Bronchial smooth muscle cell (primary cell): ENCODE measurements at places on chromosomes 16 and 17. TPM values are rescaled to one million over a fixed set of nuclear protein-coding genes. Genes with fewer than 3 reads are reported as not detected.

SLC43A2 gene
- total RNA-seq = 6.1 and 7.0 TPM in 2 replicates

HIGD1B gene
- total RNA-seq = not detected in 2 replicates

TNFSF13 gene
- total RNA-seq = 0.34 and 1.7 TPM in 2 replicates

KRTAP2-1 gene
- total RNA-seq = not detected in 2 replicates

NATD1 gene
- total RNA-seq = 2.4 and 2.5 TPM in 2 replicates

NLK gene
- 9.3 and 11.3 TPM in 2 replicates for total RNA-seq

TBC1D3G gene
- not detected in 2 replicates for total RNA-seq

SPNS3 gene
- not detected in 2 replicates for total RNA-seq

XAF1 gene
- 27.4 and 42.6 TPM in 2 replicates for total RNA-seq

OTOP2 gene
- not detected in 2 replicates for total RNA-seq

NPW gene
- 0.47 and 0.60 TPM in 2 replicates for total RNA-seq

PLXDC1 gene
- 2.4 and 3.8 TPM in 2 replicates for total RNA-seq

EFCAB5 gene
- total RNA-seq = 0.69 and 1.1 TPM in 2 replicates

GAST gene
- total RNA-seq = not detected in 2 replicates

KRT12 gene
- not detected in 2 replicates for total RNA-seq

PGAP6 gene
- total RNA-seq = 73.8 and 99.2 TPM in 2 replicates

PRSS33 gene
- not detected in 2 replicates for total RNA-seq

CTF1 gene
- 0.94 and 4.3 TPM in 2 replicates for total RNA-seq

ZC3H18 gene
- total RNA-seq = 9.4 and 10.2 TPM in 2 replicates

LPO gene
- not detected in 2 replicates for total RNA-seq

HLF gene
- 0.09 and 0.32 TPM in 2 replicates for total RNA-seq

KRT33A gene
- total RNA-seq = not detected in 2 replicates

NPTX1 gene
- 37.2 and 118 TPM in 2 replicates for total RNA-seq

TMEM204 gene
- 4.6 and 12.3 TPM in 2 replicates for total RNA-seq

MT1X gene
- total RNA-seq = 24.3 and 45.7 TPM in 2 replicates

DPEP1 gene
- total RNA-seq = under 0.01 and 0.26 TPM in 2 replicates

SLC6A4 gene
- total RNA-seq = under 0.01 and 0.16 TPM in 2 replicates

ALOX15 gene
- total RNA-seq = 0.17 TPM in 1 of 2 replicates, not detected in the other

AANAT gene
- total RNA-seq = not detected in 2 replicates

MFSD6L gene
- total RNA-seq = not detected in 2 replicates

GRIN2A gene
- 0.32 TPM in 1 of 2 replicates, not detected in the other for total RNA-seq

HSPB9 gene
- total RNA-seq = not detected in 2 replicates

AOC3 gene
- total RNA-seq = 0.16 and 1.9 TPM in 2 replicates

NPIPA3 gene
- 0.47 and 1.6 TPM in 2 replicates for total RNA-seq

HOXB6 gene
- total RNA-seq = 1.5 and 3.2 TPM in 2 replicates

KRT27 gene
- total RNA-seq = not detected in 2 replicates

FBXO39 gene
- 0.09 TPM in 1 of 2 replicates, not detected in the other for total RNA-seq

SKAP1 gene
- total RNA-seq = not detected in 2 replicates

LRRC37A2 gene
- 1.4 and 3.2 TPM in 2 replicates for total RNA-seq

ZFHX3 gene
- total RNA-seq = 4.3 and 4.7 TPM in 2 replicates

MRPL27 gene
- total RNA-seq = 62.3 and 77.3 TPM in 2 replicates

C16orf46 gene
- 0.16 and 0.34 TPM in 2 replicates for total RNA-seq

NPIPB4 gene
- 18.6 and 19.1 TPM in 2 replicates for total RNA-seq

CTRB1 gene
- total RNA-seq = not detected in 2 replicates

GPR142 gene
- total RNA-seq = 0.16 TPM in 1 of 2 replicates, not detected in the other

CAVIN1 gene
- total RNA-seq = 463 and 467 TPM in 2 replicates

CCP110 gene
- total RNA-seq = 6.9 and 8.0 TPM in 2 replicates

VMO1 gene
- 1.1 and 1.2 TPM in 2 replicates for total RNA-seq

EPN3 gene
- total RNA-seq = not detected in 2 replicates

NACA2 gene
- total RNA-seq = not detected in 2 replicates

PRAC1 gene
- total RNA-seq = not detected in 2 replicates

TUBG2 gene
- 7.8 and 8.8 TPM in 2 replicates for total RNA-seq

CCDC43 gene
- total RNA-seq = 24.9 and 38.3 TPM in 2 replicates
